Endothelial cell of umbilical vein (primary cell): ENCODE measurements at places on chromosomes 7 and 10.
A peak's percentile ranks its signal among the peaks of the same experiment; 100 is the strongest.

DNA sequence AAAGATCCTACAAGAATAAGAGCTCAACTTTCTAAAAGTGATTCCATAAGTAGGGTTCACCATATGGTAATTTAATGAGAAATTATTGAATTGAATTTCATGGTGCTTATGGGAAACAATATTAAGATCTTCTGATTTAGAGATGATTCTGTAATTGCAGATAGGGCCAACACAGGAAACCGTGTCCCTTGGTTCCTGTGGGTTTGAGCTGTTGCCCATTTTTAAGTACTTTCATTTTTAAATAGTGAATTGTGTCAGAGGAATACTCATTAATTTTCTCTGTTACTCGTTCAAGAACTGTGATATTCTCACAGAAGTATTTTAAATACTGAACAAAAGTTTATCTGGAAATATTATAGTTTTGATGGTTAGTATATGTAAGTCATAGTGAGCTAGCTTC lies 129.2 kb downstream of the SRI start:
- DNase-seq: no peak

- no peak for DNase-seq
Measured at GRCh38 chr10:61732629-61733278, 70.0 kb downstream of the CABCOCO1 start.

- DNase-seq: no peak
Measured at GRCh38 chr7:131090188-131090587, 237.5 kb upstream of the MKLN1 start.

GRCh38 chr7:39529582-39529981 lies 36.6 kb upstream of the YAE1 start:
- DNase-seq: no peak

DNA sequence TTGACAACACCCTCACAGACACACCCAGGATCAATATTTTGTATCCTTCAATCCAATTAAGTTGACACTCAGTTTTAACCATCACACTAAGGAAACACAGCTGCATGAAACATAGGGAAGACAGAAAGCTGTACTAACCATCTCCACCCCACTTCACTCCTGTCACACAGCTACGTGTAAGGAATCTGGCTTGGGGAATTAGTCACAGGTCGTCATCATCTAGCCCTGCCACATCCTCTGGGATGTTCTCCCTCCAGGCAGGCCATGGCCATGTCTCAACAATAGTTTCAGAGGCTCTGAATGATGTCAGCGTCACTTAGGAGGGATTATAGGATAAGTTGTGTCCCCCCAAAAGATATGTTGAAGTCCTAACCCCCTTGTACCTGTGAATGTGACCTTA lies 10.8 kb upstream of the SEMA3C start:
- no peak for DNase-seq

DNA sequence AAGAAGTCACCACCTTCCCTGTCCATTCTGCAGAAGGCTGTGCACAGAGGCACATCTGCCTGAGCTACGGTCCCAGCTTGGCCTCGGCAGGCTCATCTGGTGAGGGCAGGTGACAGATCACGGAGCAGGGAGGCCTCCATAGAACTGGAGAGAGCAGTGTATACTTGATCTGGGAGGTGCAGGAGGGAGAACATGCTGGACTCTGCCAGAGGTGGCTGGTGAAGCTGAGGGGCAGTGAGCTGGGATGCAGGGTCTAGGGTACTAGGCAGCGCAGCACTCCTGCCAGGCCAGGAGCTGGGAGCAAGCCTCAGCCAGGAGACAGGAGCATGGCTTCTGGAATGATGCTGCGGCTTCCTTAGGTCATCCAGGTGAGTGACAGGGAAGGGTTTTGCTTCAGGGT lies 553.0 kb downstream of the TCERG1L start:
- DNase-seq: no peak

GRCh38 chr7:36870625-36871354 lies 146.5 kb upstream of the AOAH start:
- no peak for DNase-seq

DNA sequence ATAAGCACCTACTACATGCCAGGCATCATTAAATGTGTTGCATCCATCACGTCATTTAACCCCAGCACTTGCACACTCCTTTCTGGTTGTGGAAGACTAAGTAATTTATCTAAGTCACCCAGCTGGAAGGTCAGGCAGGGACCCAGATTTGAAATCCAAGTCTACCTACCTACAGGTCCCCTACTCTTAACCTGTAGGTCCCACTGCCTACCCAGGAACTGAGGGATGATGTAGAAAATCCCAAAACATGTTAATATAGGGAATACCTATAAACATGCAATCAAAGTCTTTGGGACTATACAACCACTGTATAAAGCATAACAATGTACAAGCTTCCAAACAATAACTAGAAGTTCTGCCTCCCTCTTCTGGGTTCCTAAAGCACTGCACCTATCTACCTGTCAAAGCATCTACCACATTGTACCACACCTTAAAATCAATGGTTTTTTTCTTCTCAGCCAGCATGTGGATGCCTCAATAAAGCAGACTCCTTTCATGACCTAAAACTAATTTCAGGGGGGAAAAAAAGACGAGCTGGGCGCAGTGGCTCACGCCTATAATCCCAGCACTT lies 5.6 kb downstream of the IL6 start:
- DNase-seq: peak; percentile 45

DNA sequence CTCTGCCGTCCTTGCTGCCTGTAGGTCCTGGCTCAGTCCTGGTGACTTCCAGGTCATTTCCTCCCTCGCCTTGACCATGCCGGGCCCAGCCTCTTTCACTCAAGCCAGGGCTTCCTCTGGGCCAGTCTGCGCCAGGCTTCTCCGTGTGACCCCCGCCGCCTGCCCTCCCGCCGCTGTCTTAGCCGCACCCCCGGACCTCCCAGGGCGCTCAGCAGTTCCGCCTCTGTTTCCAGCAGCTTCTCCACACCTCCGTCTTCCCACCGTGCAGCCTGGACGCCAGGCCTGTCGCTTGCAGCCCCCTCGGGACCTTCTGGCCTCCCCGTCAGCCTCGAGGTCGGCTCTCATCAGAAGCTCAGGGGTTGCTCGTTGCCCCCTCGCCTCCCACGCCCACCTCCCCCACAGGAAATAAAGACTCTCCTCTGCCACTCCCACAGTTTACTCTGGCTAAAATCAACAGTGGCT lies 123.0 kb upstream of the FZD8 start:
- no peak for DNase-seq

GRCh38 chr10:86936661-86937501 lies 20.5 kb downstream of the MMRN2 start:
- no peak for DNase-seq

DNA sequence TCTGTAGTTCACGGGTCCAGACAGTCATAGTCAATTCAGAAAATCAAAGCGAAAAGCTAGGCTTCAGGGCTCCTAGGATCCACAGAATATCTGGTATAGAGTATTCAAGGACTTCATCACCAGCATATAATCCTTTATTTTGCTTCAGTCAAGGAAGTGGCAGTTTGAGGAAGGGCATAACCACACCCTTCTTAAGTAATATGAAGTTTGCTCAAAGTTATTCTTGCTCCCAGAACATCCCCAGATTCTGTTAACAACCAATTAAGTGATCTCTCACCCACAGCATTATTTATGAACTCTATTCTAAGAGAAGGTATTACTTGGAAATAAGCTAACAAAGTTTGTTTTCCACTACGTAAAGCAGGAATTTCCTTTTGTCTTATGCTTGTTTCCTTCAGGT lies 13.2 kb downstream of the CWF19L1 start:
- DNase-seq: no peak

DNA sequence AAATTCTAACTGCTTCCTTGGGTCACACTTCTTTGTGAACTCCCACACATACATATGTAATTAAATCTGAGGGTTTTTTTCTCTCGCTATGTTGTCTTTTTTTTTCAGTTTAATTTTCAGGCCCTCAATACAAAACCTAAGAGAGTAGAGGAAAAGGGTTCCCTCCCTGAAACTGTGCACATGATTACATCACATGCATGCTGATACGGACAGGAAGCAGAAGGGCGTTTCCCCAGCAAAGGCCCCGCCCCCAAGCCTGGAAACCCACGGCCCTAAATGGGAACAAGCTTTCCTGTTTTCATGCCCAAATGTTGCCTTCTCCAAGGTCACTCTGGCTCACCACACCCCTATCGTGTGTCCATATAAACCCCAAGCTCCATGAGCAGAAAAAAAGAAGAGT lies 115.4 kb downstream of the TEX36 start:
- no peak for DNase-seq

GRCh38 chr7:98282703-98283102 lies 1.2 kb downstream of the BRI3 start:
- peak; percentile 41 for DNase-seq

DNA sequence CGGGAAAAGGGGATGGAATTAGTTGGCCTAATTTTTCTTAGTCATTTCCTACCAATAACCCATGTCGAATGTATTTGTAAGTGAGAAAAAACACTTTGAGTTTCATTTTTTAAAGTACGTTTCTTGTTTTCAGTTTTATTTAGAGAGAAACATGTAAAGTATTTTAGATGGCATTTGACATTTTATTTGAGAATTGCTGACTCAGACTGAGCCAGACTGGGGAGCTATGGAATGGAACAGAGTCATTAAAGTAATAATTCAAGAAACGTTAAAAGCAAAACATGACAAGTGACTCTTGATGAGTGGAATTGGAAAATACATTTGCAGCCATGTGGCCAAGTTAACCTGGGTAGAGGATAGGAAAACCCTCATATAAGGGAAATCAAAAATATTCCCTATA lies 286.1 kb upstream of the NPSR1 start:
- no peak for DNase-seq

DNA sequence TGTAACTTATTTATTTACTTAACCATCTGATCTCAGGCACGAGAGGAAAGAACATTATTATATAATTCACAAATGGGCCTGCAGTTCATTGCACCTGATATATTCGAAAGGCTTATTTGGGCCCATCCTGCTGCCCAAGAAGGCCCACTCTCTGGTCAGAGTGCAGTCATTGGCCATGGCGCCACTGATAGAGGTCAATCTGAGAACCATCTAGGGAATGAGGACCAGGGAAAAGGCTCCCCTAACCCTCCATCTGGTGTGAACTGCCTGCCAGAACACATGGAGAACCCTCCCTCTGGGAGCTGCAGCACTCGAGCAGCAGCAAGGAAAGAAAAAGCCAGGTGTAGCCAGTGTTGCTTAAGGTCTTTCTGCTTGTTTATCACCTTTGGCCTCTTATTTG lies 136.6 kb downstream of the REEP3 start:
- no peak for DNase-seq

- no peak for DNase-seq
Measured at GRCh38 chr10:106873770-106874603, 290.5 kb downstream of the SORCS1 start.

DNA sequence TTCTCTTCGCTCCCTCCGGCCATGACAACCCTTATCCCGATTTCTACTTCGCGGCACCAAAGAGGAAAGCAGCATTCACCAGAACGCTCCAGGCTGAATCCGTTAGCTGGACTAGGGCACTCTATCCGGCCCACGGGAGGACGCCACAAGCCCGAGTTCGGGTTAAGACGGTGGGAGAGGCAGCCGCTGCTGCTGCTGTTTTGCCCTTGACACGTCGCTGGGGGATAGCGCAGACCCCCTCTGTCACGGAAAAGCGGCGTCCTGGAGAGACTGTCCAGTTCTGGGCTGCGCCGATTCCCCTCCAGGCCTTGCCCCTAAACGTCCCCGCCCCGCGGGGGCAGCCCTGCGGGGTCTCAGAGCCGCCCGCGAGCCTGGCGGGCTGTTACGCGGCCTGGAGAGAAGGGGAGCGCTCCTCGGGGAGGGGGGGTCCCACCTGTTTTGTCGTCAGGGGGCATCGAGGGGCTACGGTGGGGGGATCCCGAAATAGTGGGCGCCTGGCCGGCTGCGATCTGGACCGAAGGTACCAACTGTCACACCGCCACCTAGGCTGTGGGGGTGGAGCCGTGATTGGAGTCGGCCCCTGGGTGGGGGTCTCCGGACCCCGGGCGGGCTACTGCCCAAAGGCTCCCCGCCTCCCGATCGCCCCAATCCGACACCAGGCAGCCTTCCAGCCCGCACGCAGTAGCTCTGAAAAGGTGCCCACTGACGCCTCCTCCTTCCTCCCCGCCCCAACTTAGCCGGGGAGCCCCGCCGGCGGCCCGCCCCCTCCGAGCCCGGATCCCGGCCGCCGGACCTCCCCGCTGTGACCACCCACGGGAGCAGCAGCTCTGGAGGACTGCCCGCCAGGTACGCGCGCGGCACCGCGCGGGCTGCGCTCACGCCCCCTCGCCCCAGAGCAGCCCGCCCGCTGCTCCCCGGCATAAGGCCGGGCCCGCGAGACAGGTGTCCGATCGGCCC lies 772 bp downstream of the SGMS1 start:
- DNase-seq: peak; percentile 65

DNA sequence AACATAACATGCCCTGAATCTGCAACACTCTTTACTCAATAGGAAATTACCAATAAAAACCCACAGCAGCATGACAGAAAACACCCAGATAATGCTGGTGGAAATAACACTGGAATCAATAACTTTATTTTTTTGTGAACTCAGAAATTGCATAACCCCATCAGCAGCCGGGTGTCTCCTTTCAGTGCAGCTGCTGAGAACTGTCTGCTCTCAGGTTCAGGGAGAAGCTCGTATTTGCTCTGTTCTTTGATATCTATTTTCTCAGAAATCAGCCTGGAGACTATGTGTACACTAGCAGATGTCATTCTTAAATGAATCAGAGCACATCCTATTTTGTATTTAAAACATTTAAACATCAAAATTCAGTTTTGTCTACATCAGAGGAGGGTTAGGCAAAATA lies 506.0 kb downstream of the POM121L12 start:
- DNase-seq: no peak

DNA sequence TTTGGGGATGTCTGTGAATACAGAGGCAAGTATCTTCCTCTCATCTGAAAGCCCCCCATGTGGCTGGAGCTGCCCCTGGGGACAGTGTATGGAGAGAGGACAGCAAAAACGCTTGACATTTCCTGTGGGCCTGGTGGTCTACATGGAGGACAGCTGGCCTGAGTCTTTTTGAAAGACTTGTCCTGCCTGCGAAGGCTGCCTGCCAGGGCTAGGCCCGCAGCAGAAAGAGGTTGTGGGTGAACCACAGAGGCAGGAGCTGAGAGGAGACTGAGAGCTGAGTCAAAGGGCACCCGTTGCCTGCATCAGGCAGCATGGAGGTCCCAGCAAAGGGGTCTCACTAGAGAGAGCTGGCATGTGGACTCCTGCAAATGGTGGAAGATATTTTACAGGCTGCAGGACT lies 66.4 kb downstream of the KAT6B start:
- no peak for DNase-seq

DNA sequence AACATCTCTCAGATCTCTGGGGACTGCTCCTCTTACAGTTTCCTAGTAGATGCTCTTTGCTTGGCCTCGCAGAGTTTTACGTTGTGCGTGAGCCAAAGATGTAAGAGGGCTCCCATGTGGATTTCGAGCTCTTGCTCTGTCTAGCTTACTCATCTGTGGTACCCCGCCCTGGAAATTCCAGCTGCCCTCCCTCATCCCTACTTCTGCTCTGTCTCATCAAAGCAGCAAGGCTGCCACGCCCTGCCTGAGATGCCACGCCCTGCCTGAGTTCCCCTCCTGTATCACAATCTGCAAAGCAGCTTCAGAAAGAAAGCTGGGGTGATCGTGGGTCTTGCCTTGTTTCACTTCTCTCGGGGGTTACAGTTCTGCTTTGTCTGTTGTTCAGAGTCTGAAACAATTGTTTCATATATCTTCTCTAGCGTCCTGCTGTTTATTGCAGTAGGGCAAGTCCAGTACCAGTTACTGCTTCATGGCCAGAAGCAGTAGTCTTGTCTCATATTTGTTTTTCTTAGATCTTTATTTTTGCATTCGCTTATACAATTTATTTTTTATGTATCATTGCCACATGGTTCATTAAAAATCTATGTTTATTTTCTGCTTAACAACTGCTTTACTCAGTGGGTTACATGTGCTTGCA lies 36.1 kb upstream of the CCNY start:
- DNase-seq: no peak

GRCh38 chr10:80938903-80939302 lies 401.2 kb downstream of the SH2D4B start:
- DNase-seq: no peak

- DNase-seq: no peak
Measured at GRCh38 chr7:7505915-7506314, 29.8 kb downstream of the COL28A1 start.
